H1 (cell line): ENCODE measurements at places on chromosomes 7 and 10. TPM values are rescaled to one million over a fixed set of nuclear protein-coding genes. Genes with fewer than 3 reads are reported as not detected.

The IFIT1 gene
- 1.5 and 1.8 TPM in 2 replicates for total RNA-seq

The FFAR4 gene
- total RNA-seq: not detected in 2 replicates

DNA sequence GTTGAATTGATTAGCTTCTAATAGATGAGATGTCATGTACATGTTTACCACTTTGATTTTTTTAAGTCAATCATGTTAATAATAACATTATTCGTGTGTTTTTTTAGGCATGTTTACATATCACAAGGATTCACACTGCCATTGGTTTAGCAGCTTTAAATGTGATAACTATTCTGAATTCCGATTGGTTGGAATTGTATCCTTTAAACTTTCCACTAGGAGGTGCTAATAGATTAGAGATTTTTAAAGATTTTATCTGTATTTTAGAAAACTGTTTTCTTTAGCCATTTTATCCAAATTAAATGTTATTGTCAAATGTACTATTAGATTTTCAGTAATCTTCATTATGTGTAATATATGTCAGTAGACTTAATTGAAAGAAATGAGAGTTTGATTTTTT, 83.2 kb downstream of the HECTD2 start:
- no peaks in the 10 kb centered on the region for H3K4me1 ChIP-seq
- no peaks in the 10 kb centered on the region for H3K27me3 ChIP-seq
- H3K27ac ChIP-seq: no peak overlapping the region

GRCh38 chr7:2931034-2931415, 86.9 kb upstream of the GNA12 start:
- H3K27ac ChIP-seq: no peak overlapping the region
- H3K36me3 ChIP-seq: no peaks in the 10 kb centered on the region
- no peaks in the 10 kb centered on the region for H3K4me1 ChIP-seq
- DNase-seq: no peak

- no peaks in the 10 kb centered on the region; the same call in 1 of the 2 replicates for H3K36me3 ChIP-seq
- no peak overlapping the region for H3K4me3 ChIP-seq
- H3K4me1 ChIP-seq: no peaks in the 10 kb centered on the region
- no peaks in the 10 kb centered on the region for H3K27me3 ChIP-seq
- H3K27ac ChIP-seq: no peak overlapping the region
Measured at GRCh38 chr10:74133923-74134820, 16.5 kb downstream of the AP3M1 start.

GRCh38 chr10:111766464-111766863, 417.1 kb downstream of the GPAM start:
- no peak for DNase-seq
- no peak overlapping the region for H3K27ac ChIP-seq
- no peaks in the 10 kb centered on the region for H3K36me3 ChIP-seq
- H3K4me1 ChIP-seq: no peaks in the 10 kb centered on the region

DNA sequence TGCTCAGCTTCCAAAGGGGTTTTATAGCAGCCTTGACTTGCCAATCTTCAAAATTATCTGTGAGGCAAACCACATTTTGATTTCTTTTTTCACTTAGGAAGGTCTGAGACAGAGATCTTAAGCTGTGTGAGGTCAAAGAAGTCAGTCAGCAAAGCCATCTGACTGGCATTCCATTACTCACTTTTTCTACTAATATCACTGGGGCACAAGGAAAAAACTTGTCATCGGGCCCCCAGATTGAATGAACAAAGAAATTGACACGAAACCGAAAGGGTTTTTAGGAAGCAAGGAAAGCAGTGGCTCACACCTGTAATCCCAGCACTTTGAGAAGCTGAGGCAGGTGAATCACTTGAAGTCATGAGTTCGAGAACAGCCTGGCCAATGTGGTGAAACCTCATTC, 78.5 kb upstream of the FRMD4A start:
- H3K4me3 ChIP-seq: no peak overlapping the region
- H3K27me3 ChIP-seq: no peaks in the 10 kb centered on the region
- H3K4me1 ChIP-seq: no peaks in the 10 kb centered on the region
- H3K36me3 ChIP-seq: no peaks in the 10 kb centered on the region
- no peak overlapping the region for H3K27ac ChIP-seq
- DNase-seq: no peak

- no peaks in the 10 kb centered on the region for H3K36me3 ChIP-seq
- no peaks in the 10 kb centered on the region for H3K27me3 ChIP-seq
- H3K4me3 ChIP-seq: no peak overlapping the region
- H3K27ac ChIP-seq: no peak overlapping the region
- H3K4me1 ChIP-seq: no peaks in the 10 kb centered on the region
Measured at GRCh38 chr7:93228302-93228701, 2.0 kb upstream of the HEPACAM2 start.

- H3K4me1 ChIP-seq: no peaks in the 10 kb centered on the region
- no peaks in the 10 kb centered on the region for H3K36me3 ChIP-seq
- H3K27ac ChIP-seq: no peak overlapping the region
Measured at GRCh38 chr10:2282202-2282601, 544.9 kb upstream of the ADARB2 start.

- H3K27me3 ChIP-seq: no peaks in the 10 kb centered on the region
- H3K27ac ChIP-seq: no peak overlapping the region
- H3K4me1 ChIP-seq: no peaks in the 10 kb centered on the region
- DNase-seq: peak; percentile 63
- no peak overlapping the region for H3K4me3 ChIP-seq
Measured at GRCh38 chr10:86349474-86349873, 17.1 kb downstream of the GRID1 start.
